ENCODE measurements at places on chromosomes 11 and 22.

GRCh38 chr11:2135648-2136201, 3.5 kb downstream of the IGF2 start:
- no peak for DNase-seq

DNA sequence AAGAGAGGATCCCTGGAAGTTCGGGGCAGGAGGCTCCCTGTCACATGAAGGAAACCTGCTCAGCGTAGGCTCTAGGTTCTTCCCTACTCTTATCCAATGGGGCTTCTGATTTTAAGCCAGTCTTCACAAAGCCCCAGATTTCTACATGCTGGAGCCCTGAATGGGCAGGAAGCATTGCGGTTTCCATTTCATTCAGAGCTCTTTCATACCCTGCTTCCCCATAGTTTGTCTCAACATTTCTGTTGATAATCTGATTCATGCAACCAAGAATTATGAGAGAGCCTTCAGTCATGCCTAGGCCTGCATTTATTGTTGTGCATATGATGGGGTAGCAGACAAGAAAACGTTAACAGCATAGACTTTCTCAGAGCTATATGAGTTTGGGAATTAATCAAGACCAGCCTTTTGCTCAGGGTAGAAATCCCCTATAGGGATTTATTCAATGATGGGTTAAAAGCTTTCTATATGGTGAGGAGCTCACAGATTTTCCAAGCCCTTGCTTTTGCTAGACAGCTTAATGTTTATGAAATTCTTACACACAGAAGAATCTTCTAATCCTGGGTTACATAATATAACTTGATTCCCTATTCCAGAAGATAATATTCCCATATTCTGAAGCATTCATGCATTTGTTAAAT, 15.9 kb downstream of the OR51B4 start:
- no peak for DNase-seq

GRCh38 chr11:27770576-27770975, 70.3 kb upstream of the BDNF start:
- no peak for DNase-seq

GRCh38 chr11:17164361-17165246, 43.2 kb downstream of the PIK3C2A start:
- DNase-seq: no peak

DNA sequence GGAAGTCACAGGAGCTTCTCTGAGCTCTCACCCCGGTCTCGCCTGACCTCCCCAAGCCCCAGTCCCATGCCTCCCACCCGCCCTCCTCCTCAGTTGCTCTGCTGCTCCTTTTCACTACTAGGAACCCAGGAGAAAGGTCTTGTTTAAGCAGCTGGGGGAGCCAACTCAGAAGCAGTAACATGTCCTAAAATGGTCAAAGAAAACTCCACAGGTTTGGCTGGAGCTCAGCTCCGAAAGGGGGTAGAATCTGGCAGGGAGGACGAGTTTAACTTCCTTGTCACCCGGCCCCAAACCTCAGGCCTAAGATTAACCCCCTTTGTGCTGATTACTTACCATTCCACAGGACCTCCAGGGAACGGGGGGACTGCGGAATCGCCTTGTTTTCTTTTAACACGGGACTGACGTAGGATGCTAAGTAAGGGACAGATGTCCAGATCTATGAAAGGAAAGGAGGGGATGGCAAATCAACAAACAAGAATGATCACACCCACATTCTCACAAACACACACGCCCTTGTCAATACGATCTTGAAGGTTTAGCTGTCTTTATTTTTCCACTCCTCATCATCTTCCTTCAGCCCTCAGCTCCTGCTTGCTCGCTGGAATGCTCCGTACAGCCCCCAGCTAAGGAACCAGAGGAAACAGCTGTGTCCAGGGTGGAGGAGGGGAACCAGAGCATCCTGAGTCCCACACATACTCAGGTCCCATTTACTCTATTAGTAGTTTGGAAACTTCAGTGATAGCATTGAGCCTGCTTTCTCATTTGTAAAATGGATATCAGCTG, 13.5 kb downstream of the PCSK7 start:
- DNase-seq: no peak

DNA sequence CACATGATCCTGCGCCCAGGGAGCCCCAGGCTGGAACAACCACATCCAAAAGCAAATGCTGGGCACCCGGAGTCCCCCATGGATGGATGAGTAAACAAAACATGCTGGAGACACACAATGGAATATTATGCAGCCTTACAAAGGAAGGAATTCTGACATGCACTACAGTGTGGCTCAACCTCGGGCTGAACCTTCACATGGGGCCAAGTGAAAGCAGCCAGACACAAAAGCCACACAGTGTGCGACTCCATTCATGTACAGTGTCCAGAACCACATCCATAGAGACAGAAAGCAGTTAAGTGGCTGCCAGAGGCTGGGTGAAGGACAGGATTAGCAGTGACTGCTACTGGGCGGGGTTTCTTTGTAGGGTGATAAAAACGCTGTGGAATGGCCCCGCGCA, 10.1 kb downstream of the POLR3H start:
- DNase-seq: no peak

DNA sequence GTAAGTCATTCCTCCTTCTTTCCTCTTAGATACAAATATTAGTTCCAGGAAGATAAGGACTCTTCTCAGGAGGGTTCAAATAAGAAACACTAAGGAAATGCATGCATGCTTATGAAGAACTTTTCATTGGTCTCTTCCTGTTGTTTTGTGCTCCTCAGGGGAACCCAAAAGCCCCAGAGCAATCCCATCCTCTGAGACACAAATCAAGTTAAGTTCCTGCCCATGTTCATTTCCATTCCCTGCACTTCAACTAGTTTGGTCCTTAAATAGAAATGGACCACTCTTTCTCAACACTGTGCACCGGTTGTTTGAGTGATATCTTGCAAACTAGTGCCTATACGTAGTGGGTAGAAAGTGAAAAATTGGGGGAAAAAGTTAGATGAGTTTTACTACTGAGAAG, at the start of gene OR10G4:
OR10G4 (plus strand) TSS at position 301 of the 400 bp plus-strand sequence. CDS start 2,578 bp downstream, outside the sequence.
- no peak for DNase-seq

DNA sequence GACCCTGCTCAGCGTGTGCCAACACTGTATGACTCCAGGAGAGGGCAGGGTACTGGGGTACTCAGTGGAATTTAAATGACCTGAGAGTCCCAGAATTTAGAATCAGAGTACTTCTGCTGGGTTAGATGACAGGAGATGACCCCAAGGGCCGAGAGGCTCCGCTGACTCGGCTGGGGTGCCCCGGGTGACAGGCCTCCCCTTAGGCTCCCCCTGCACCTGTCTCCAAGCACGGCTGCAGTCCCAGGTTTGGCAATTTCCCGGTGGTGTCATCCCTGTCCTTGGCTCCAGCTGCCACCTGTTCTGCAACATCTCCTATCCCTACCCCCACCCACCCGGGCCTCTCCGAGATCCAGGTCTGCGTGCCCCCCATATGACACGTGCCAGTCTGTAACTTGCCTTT, 1.3 kb downstream of the ACTN3 start:
- DNase-seq: no peak

- DNase-seq: no peak
Observed at GRCh38 chr11:28756977-28757376, 648.8 kb downstream of the METTL15 start.

Measured in iPS DF 19.7 (cell line).